SW480 (cell line): ENCODE measurements at places on chromosomes 2 and 18.
A peak's percentile ranks its signal among the peaks of the same experiment; 100 is the strongest.

DNA sequence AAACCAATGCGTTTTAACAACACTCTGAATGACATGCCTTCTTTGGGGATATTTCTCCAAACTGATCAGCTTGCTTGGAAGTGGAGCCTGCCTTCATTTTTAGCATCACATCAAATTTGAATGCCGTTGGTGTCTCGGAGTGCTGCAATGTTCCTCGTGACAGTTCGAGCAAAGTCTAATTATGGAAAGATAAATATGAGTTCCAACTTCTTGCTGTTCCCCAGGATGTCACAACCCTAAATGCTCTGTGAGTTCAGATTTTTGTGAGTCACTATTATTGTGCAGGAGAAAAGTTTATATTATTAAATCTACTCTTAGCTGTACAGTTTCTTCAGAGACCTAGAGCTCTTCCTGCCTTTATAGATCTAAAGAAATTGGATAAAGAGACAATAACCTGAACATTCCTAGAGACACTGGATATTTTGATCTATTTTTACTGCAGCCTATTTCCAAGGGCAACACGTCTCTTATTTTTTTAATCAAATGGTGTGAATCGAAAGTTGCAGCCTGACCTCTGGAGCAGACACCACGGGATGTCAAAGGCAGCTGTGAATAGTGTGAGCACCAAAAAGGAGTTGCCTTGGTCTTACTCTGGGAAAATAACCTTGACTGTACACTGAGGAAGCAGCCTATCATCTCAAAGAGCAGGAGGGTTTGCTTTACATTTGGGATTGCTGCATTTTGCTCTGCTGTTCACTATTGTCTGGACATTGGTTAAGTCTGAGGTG is 330.1 kb downstream of the TDRD15 start:
- no peak for DNase-seq

GRCh38 chr2:25700221-25700660 is 26.9 kb upstream of the DTNB start:
- DNase-seq, result peak; percentile 85

GRCh38 chr2:98731894-98732349 is 990 bp upstream of the MGAT4A start:
- peak; percentile 5 for DNase-seq

DNA sequence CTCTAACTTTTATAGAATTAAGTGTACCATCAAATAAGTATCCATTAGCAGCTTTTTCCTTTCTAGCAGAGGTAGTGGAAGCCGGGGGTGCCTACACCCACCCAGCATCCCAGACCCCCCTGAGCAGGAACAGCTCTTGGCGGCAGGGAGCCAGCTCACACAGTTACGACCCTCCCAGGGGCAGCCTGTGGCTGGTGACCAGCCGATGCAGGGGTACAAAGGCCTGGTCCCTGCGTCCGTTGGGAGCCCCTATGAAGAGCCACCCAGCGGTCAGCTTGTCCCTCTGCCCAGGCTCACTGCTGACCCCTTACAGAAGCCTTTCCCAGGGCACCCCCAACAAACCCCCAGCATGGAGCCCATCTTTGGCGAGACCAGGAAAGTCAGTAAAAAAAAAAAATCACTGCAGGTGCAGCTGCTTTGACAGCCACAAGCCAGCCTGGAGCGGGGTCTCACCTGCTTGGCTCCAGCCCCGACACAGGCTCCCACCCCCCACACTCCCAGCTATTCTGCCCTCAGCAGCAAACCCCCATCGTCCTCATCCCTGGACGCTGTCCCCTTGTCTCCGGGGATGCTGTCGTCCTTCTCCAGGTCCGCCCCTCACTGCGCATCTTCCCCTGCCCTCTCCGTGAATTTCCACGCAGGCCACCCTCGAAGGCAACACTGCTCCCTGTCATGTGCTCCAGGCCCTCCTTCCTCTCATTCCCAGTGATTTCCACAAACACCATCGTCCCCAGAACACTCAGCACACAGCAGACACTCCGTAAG is 43.1 kb downstream of the GPC1 start:
- no peak for DNase-seq

DNA sequence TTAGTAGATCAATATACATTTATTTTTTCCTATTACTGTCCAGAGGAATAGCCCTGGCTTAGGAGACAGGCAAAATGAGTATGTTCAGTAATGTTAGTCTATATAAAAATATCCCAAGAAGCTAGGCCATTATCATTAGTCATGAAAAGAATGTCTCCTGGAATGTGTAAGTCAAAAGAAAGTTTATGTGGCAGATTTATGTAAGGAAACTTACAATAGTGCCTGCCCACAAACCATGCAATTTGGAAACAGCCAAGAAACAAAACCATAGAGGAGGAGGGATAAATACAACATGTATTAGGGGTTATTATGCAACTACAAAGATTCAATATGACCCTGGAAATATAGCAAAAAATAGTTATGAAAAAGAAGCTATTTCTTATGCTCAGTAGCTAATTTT is 96.3 kb downstream of the NOL4 start:
- DNase-seq, result no peak
